ENCODE measurements at places on chromosomes 5 and 9. TPM values are rescaled to one million over a fixed set of nuclear protein-coding genes. Genes with fewer than 3 reads are reported as not detected.

Gene FBXW2
- 36.8 TPM for total RNA-seq

GRCh38 chr5:81007637-81008027 is 47.5 kb downstream of the RASGRF2 start:
- no peak overlapping the region for H3K27ac ChIP-seq
- peaks cover 4% of the 10 kb centered on the region for H3K4me1 ChIP-seq
- no peak overlapping the region for H3K4me3 ChIP-seq
- DNase-seq = no peak

GRCh38 chr9:37083654-37084053 is 36.7 kb upstream of the ZCCHC7 start:
- no peak overlapping the region for H3K27ac ChIP-seq
- no peak overlapping the region for H3K4me3 ChIP-seq

DNA sequence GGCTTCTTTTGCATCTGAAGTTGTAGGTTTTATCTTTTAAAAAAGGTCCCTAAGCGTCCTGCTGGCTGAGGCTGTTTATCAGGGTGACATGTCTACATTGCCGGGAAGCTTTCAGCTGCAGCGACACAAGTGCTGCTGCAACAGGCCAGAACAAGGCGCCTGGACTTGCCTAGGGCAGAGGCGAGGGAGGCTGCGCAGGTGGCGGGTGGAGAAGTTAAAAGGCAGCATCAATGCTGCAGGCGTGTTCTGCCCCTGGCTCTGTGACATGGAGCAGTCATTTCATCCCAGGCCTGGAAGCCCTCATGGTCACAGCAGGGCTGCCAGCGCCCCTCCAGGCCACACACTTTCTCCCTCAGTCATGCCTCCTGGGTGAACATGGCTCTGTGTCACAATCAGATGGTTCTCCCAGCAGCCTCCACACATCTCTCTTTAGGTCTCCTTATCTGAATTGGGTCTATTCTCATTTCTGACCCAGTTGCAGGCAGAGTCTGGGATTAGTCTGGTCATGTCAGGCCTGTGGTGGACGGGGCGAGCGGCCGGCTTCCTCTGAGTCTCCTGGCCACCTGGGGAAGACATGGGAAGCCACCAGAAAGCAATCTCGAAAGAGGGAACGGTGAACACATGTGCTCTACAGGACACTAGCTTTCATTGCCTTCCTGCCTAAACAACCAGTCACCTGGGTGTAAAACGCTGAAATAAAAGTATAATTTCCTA is 41.3 kb downstream of the IRX2 start:
- H3K27me3 ChIP-seq = peaks cover 2% of the 10 kb centered on the region
- no peaks in the 10 kb centered on the region for H3K4me1 ChIP-seq
- DNase-seq = no peak
- H3K4me3 ChIP-seq = no peak overlapping the region

DNA sequence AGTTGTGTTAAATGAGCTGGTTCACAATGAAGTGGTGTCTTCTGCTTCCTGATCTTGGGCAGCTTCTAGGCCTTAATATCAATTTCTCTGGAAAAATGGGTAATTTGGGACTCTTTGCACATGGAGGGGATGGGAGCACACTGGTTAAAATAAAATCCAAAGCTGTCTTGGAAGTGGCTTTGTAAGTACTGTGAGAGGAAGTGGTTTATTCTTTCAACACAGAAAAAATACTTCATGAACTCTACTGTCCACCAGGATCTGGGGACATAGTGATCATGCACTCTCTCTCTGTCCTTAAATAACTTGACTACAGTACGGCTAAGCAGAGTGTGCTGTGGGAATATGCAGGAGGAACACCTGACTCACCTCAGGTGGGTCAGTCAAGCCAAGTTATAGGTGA is 2.4 kb downstream of the PCYOX1L start:
- peaks cover 4% of the 10 kb centered on the region for H3K4me1 ChIP-seq
- no peaks in the 10 kb centered on the region for H3K27me3 ChIP-seq
- no peak for DNase-seq
- no peak overlapping the region for H3K27ac ChIP-seq
- H3K36me3 ChIP-seq = peaks cover 9% of the 10 kb centered on the region

Gene NUTM2F
- not detected for total RNA-seq

DNA sequence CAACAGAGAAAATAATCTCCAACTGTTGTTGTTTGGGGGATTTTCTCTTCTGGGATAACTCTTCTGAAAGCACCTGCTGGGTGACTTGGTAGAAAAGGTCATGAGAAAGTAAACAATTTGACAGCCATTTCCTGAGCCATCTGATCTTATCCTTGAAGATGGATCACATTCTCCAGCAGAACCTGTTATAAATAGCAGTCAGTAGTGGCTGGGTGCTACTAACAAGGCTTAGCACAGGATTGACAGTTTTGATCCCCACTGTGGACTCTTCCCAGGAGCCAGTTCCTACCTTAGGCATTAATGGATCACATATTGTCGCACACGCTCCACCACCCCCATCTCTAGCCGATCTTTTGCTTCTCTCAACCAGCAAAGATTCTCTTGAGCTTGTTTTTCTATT is 220.2 kb downstream of the PLK2 start:
- H3K4me3 ChIP-seq = no peak overlapping the region
- no peak for DNase-seq
- H3K27ac ChIP-seq = no peak overlapping the region
- no peaks in the 10 kb centered on the region for H3K27me3 ChIP-seq
- peaks cover 15% of the 10 kb centered on the region for H3K4me1 ChIP-seq

- H3K27me3 ChIP-seq = no peaks in the 10 kb centered on the region
- H3K36me3 ChIP-seq = no peaks in the 10 kb centered on the region
- no peak for DNase-seq
- peaks cover 4% of the 10 kb centered on the region for H3K4me1 ChIP-seq
Observed at GRCh38 chr5:167296066-167296465, 995.4 kb upstream of the WWC1 start.

DNA sequence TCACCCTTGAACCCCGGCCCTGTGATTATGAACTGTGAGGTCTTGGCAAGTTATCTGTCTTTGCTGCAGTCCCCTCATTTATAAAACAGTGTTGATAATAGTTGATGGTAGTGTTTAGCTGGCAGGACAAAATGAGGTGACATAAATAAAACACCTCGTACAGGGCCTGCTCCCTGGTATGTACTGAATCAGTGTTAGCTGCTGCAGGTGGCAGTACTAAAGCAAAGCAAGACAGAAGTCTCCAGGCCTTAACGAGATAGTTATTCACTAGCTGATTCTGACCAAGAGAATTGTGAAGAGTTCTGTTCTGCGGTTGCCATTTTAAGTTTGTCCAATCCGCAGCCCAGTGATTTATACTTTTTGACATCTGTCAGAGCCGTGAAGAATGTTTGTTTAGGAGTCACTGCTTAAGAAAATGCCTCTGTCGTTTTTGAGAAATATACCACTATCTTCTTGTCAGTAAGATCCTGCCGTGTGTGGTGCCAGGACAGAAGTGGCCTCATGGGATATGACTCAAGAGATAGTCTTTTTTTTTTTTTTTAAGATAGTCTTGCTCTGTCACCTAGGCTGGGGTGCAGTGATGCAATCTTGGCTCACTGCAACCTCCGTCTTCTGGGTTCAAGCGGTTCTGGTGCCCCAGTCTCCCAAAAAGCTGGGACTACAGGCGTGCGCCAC is 75.9 kb downstream of the KDM4C start:
- no peaks in the 10 kb centered on the region for H3K27me3 ChIP-seq
- H3K4me3 ChIP-seq = no peak overlapping the region
- H3K4me1 ChIP-seq = no peaks in the 10 kb centered on the region
- no peak for DNase-seq
- no peak overlapping the region for H3K27ac ChIP-seq

Gene FCN2
- total RNA-seq = not detected

DNA sequence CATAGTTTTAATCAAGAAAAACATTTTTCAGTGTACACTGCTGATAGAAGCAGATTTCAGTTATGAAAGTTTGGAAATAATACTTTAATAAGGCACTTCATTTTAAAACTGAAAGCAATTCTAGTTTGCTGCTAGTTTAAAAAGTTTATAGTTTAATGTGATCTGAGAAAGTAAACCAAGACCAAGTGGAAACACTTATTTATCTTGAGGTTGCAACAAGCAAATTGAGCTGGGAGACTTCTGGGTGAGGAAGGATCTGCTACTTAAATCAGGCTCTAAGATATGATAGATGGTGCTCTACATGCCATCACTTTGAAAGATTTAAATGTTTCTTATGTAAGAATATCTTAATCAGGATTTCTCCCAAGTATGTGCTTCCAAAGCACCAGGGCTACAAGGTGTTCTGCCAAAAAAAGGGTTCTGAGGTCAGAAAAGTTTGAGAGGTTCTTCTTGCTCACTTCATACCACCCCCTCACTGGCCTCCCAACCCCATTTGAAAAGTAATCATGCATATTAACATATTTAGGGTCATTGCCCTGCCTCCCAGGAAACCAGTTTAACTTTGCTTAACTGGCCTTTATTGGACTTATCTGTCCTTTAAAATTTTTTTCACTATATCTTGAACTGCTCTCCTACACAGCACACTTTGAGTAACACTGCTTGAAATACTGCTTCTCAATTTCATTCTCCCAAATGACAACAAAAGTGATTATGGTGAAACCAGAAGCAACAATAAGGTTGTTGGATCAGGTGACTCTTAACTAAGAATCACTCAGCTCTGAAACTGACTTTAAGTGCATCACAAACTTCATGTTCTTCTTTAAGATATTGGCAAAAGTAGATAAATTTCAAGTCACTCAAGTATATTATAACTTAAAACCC is 15.5 kb downstream of the SLC44A1 start:
- H3K27me3 ChIP-seq = no peaks in the 10 kb centered on the region
- peaks cover 13% of the 10 kb centered on the region for H3K4me1 ChIP-seq
- no peaks in the 10 kb centered on the region for H3K36me3 ChIP-seq
- H3K4me3 ChIP-seq = no peak overlapping the region

DNA sequence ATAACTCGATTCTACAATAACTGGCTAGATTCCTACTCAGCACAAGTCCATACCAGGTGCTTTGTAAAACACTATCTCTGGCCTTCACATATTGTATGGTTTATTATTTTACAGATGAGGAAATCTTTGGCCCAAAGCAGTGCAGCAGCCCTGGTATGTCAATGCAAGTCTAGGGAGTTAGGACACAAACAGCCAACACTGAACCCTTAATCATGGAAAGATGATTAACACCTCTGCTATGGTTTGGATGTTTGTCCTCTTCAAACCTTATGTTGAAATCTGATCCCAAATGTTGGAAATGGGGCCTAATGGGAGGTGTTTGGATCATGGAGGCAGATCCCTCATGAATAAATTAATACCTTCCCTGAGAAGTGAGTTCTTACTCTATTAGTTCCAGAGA is 76.6 kb downstream of the MAPKAP1 start:
- H3K27ac ChIP-seq = no peak overlapping the region
- no peak overlapping the region for H3K4me3 ChIP-seq
- DNase-seq = no peak
- no peaks in the 10 kb centered on the region for H3K27me3 ChIP-seq

DNA sequence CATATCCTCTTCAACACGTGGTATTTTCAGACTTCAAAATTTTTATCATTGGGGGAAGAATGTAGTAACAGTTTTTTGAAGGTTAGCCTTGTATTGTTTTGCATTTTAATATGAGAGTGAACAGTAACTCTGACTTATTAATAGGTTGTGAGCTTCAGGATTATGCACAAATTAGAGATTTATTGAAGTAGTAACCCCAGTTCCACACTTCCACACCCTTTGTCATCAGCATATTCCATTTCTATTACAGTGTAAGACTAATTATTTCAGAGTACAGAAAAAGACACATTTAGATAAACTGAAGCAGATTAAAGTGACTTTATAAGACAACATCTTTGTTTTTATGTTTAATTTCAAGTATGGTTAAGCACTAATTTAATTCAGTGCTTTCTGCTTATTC is 105.7 kb downstream of the CDC42SE2 start:
- DNase-seq = no peak
- no peak overlapping the region for H3K4me3 ChIP-seq
- H3K36me3 ChIP-seq = no peaks in the 10 kb centered on the region

Gene GGTA1
- total RNA-seq = 0.50 TPM

- no peaks in the 10 kb centered on the region for H3K4me1 ChIP-seq
- DNase-seq = no peak
- no peak overlapping the region for H3K4me3 ChIP-seq
- no peaks in the 10 kb centered on the region for H3K36me3 ChIP-seq
- H3K27ac ChIP-seq = no peak overlapping the region
Observed at GRCh38 chr5:158435161-158435616, 576.2 kb upstream of the CLINT1 start.

Gene GRIA1
- total RNA-seq = 0.42 TPM

Data from psoas muscle (tissue), 8 donors.